Cortex of kidney (tissue), 1 donor: ENCODE measurements at places on chromosomes 5 and 9.

- no peak for DNase-seq
These were observed 93.0 kb upstream of the NIPAL4 start for GRCh38 chr5:157366741-157367674.

GRCh38 chr5:123585871-123586270 is 73.9 kb downstream of the CSNK1G3 start:
- no peak for DNase-seq

GRCh38 chr9:100294341-100294740 is 58.4 kb downstream of the TEX10 start:
- no peak for DNase-seq

DNA sequence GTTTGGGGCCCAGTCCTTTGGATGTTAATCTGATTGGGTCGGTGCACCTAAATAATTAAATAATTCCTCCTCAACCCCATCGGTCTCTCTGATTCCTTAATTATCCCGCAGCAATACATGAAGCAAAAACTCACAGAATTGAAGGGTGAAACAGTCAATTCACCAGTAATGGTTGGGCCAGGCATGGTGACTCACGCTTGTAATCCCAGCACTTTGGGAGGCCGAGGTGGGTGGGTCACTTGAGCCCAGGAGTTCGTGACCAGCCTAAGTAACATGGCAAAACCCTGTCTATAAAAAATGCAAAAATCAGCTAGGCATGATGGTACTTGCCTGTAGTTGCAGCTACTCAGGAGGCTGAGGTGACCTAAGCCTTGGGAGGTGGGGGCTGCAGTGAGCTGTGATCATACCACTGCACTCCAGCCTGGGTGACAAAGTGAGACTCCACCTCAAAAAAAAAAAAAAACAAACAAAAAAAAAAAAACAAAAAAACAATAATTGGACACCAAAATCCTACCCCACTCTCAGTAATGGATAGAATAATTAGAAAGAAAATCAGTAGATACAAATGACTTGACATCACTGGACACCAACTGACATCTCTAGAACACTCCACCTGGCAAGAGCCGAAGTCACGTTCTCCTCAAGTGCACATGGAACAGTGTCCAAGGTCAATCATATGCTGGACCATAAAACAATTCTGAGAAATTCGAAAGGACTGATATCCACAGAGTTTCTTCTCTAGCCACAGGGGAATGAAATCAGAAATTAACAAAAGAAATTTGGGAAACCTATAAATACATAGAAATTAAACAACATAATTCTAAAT is 5.3 kb downstream of the ABO start:
- no peak for DNase-seq

DNA sequence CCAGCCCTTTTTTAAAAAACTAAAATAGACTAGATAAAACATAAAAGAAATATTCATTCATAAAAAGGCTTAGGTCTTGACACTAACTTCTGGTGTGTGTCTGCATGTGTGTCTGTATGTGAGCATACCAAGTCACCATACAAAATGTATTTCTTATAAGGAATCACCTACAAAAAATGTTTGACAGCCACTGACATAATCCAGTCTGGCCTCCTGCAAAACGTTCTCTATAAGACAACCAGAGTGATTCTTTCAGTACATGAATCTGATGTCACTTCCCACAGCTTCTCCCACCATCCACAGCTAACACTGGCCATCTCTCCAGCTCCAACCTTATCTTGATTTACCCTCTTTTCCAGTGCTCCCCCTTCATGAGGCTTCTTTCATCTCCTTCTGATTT is 192.3 kb downstream of the TLE1 start:
- DNase-seq, result no peak
